ENCODE measurements at places on chromosomes 12 and 14. TPM values are rescaled to one million over a fixed set of nuclear protein-coding genes. Genes with fewer than 3 reads are reported as not detected.

- DNase-seq: no peak
These were observed 125.8 kb downstream of the NCOR2 start for GRCh38 chr12:124441443-124442194.

- DNase-seq: no peak
These were observed 1.3 kb downstream of the TRIM9 start for GRCh38 chr14:51093371-51094281.

GRCh38 chr14:33776871-33777270 is 174.0 kb downstream of the EGLN3 start:
- DNase-seq: no peak

GRCh38 chr12:66189889-66190288 is 875 bp downstream of the IRAK3 start:
- DNase-seq: no peak

DNA sequence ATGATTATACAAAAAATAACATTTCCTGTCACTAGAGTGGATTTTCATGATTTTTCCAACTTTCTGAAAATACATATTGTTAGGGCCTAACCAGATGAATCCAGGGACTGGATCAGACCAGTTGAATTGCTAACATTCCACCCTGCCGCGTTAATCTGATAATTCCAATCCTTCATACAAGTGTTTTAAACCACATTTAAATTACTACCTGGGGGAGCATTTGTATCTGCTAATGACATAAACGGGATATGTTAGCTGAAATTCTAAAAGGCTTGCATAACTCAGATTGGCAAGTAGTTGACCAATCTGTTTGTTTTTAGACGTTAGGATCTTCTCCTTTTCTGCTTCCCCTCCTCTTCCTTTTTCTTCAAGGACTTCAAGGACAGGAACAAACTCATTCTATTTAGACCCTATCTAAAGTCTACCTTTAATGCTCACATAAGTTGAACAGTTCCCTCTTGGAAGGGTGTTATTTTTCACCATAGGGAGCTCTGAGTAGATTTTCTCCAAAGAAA is 239.0 kb downstream of the ADAMTS20 start:
- no peak for DNase-seq

DNA sequence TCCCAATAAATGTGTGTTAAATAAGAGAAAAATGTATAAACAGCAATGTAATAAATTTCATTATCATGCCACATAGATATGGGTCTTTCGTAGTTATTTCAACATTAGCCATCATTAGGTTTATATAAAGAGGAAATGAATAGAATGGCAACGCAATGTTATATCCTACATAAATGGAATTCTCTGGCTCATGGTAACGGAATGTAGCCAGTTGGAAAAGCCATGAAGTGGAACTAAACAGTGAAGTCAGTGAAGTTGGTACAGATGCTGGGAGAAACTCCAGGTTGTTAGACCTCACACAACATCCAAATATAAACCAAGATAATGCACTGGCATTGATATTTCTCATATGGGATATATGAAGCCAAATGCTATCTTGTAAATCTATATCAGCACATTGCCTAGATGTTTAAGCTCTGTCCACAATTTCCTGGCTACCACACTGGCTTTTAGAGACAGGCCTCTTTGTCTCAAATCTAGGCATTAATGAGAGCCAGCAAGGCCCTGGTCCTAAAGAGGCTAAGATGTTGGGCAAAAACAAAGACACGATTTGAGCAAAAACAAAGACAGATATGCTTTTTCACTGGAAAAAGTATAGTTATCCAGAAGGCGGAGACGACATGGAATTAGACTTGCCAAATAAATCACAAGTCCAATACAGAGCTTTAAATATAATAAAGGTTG is 861.0 kb downstream of the RPS29 start:
- no peak for DNase-seq

DNA sequence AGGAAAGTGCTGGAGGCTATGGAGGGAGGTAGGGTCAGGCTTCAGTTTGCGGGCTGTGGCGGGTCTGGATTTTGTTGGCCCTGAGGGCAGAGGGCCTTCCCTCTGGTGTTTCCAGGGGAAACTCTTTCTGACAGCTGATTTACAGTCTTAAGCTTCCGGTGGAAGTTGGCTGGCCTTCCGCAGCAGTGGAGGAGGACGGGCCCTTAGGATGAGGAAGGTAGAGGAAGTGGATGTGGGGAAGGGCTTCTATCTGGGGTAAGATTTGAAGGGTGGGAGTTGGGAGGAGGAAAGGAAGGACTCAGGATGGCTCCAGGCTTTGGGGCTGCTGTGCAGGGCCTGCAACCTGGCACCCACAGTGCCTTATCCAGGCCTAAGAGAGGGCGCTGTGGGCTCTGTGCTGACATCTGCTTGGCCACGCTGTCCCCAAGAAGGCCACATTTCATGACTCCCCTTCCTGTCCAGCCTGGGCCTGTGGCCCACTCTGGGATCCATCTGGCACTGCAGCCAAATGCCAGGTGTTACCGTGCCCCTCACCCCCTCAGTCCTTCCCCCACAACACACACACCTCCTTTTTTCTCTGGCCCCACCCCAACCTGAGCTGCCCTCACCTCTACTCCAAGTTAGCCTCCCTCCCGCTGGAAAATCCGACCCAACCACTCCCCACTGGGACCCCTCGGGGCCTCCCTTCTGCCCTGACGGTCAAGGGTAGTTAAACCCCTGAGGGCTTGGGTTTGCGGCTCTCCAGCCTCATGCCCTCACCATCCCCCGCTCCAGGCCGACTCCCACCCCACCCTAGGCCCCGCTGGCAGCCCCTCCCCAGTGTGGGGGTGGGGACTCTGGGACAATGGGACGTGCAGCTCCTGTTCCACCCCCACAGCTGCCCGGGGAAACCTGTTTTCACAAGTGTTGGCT is 7.7 kb upstream of the PPP1R13B start:
- DNase-seq: no peak

GRCh38 chr14:90534091-90534837 is 137.4 kb downstream of the CALM1 start:
- DNase-seq: no peak

DNA sequence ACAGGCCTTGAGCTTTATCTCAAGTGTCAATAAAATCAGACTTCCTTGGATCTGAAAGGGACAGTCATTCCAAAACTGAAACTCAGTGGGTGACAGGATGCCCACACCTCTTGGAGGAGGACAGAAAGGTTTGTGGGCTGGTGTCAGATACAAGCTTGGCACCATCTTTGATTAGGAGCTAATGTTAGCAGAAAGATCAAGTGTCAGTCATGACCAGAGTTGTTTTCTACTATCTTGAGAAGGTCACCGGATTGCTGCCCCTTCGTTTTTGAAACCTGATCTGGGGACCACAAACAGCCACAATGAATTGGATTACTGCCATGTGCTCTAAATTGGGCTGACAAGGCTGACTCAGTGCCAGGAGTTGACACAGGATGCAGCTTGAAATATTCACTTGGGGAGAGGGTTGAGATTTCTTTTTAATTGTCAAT is 88.3 kb downstream of the OTOGL start:
- no peak for DNase-seq

GRCh38 chr14:84288781-84289180 is 1241.2 kb upstream of the FLRT2 start:
- DNase-seq: no peak

- DNase-seq: no peak
These were observed 1.3 kb downstream of the ZC3H10 start for GRCh38 chr12:56119361-56119796.

DNA sequence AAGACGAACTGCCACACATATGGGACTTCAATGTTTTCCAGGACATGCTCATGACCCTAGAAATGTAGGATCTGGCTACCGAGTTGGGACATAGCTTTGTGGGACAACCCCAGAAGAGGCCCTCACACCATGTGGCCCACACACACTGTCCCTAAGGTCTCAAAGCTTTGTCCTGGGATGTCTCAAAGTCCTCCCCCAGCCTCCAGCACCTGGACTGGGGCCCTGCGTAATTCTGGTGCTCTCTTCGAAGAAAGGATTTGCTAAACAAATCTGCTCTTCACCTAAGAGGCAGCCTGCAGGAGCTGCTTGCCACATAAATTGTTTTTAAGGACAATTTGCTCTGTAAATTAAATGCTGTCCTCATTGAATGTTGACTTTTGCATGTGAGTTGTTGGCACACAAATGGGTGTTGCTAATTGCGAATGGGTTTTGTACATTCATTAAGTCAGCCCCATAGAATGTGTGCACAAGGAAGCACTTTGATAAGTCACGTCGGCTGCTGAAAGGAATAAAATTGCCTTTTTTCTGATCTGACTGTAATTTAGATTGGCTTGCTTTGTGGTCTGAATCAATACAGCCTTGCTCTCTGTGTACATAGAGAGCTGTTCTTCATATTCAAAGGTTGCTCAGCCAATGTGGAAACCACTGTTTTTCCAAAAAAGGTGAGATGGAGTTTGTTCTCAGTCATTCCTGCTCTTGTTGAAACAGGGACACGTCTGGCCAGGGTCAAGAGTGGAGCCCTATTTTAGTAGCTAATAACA is 161.6 kb upstream of the PWP1 start:
- DNase-seq: no peak

GRCh38 chr14:40365305-40365704 is 933.1 kb upstream of the FBXO33 start:
- DNase-seq: no peak

DNA sequence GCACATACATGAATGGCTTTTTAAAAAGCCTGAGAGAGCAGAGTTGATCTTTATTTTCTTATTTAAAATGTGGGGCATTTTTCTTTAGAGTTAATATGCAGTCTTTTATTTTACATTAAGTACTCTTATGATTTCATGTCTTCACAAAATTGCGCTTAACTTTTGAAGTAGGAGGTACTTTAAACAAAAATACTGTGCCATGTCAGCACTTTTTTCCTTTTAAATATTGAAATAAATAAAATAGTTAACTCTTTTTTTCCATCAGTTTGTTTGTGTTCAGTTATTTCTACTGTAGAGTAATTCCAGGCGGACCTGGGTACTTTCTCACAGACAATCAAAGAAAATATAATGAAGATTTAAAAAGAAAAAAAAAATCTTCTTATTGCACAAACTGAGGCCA is 231.7 kb downstream of the DPF3 start:
- no peak for DNase-seq

GRCh38 chr14:96086032-96086431 is 46.9 kb downstream of the C14orf132 start:
- no peak for DNase-seq

Gene RIC8B
- total RNA-seq: 16.1 TPM

Gene TEX22
- total RNA-seq: 2.9 TPM

Gene TEDC1
- 47.8 TPM for total RNA-seq

All from Panc1 (cell line).